Activated CD4-positive, alpha-beta T cell treated with anti-CD3 and anti-CD28 coated beads for 36 hours (primary cell): ENCODE measurements at places on chromosomes 7 and 10.

- DNase-seq: no peak
Measured at GRCh38 chr10:118101501-118101900, 54.8 kb upstream of the RAB11FIP2 start.

DNA sequence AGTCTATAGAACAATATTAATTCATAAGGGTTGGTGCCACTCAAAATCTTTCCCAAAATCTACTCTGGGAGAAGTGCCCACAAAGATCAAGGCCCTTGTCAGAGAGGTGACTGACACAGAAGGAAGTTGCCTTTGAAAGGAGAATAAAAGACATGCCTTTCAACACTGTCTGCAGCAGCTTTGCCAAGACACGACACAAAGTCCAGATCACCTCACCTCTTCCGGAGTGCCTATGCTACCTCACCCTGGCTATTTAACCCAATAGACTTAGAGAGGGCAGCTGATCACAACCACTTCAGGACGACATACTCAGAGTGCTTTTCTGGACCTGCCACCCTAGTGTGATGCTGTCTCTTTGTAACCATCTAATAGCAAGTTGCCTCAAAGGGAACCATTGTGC lies 49.0 kb upstream of the YAE1 start:
- no peak for DNase-seq

DNA sequence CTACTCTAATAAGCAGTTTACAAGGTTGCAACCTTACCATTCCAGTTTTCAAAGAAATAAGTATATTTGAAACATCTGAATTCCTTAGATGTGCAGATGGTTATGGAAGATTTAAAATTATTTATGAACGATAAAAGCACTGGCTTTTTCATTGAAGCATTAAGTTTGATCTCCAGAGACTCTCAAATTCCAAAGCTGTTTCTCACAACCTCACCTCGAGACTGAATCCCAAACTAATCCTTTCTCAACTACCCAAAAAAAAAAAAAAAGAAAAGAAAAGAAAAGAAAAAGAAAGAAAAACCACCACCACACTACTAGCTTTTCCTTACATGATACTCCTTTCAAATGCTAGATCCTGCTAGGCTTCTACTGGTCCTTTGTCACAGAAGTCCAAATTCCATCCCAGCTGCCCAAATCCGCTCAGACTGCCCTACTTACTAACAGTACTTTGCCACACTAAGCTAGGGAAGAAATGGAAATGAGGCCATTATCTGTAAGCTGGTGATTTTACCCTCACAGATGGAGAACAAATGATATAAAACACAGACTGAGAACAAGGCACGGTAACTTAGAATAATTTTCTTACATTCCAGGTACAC lies 100.6 kb upstream of the CDK1 start:
- no peak for DNase-seq

DNA sequence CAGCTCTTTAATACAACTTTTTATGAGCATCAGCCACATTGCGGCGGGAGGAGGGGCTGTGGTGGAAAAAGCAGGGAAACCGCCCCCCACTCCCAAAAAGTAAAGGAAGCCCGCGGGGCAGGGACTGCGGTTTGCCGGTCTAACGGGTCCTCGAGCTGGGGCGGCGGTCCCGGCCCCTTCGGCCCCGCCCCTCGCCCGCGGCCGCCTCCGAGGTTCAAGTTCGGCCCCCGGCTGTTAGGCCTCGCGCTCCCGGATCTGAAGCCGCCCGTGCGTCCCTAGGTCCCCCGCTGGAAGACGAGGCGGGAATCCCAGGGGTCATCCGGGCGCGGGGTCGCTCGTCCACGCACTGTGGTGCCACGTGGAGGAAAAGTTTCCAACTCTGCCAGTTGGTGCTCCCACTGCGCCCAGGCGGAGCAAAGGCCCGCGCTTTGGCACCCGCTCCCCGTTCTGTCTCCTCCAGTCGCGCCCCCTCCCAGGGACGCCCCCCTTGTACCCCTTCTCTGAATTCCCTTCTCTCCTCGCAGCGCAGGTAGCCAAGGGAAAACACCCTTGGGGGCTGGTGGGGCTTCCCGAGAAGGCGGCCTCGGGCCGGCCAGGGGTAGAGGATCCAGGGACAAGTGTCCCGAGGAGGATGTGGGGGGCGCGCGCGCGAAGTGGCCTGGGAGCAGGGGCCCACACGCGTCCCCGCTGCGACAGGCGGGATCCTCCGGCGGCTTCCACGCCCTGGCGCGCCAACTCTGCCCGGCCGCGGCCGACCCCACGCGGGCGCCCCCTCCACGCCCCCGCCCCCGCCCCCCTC lies 798 bp upstream of the AUTS2 start:
- peak; percentile 22 for DNase-seq

DNA sequence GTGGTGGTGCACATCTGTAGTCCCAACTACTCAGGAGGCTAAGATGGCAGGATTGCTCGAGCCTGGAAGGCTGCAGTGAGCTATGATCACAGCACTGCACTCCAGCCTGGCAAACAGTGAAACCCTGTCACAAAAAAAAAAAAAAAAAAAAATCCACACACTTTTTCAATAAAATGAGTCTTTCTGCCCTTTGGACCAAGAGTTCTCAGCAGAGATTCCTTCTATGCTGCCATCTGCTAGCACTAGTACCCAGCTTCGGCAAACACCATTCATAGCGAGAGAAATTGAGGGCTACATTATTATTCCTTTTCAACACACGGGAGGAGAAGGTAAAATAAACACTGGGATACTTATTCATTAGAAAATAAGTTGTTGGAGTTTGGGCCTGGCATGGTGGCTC lies 43.4 kb upstream of the CCDC7 start:
- DNase-seq: no peak

DNA sequence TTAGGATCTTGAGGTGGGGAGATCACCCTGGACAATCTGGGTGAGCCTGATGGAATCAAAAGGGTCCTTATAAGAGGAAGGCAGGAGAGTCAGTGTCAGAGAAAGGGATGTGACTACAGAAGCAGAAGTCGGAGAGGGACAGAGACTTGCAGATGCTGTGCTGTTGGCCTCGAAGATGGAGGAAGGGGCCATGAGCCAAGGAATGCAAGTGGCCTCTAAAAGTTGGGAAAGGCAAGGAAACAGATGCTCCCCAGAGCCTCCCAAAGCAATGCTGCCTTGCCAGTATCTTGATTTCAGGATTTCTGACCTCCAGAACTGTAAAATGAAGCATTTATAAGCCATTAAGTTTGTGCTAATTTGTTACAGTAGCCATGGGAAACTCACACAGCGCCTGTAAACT lies 165.2 kb downstream of the FANK1 start:
- no peak for DNase-seq

DNA sequence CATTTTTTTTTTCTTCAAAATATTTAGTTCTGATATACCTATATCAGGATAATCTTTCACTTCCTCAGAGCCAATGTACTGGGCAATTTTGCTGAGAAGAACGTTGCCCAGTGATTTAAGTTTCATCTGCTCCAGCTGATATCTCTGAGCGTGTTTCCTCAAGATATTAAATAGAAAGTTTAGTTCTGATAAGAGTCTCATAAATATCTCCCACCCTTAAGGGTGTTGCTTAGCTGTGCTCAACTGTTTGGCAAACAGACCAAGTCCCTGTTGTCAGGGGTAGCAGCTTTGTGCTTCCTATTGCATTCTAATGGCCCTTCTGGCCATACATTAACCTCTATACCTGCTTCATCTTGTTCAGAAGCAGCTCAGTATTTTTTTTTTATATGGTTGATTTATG lies 84.7 kb upstream of the GPR141 start:
- DNase-seq: no peak

GRCh38 chr10:68330852-68331454 lies 911 bp upstream of the HNRNPH3 start:
- DNase-seq: peak; percentile 46
